ENCODE measurements at places on chromosomes 3 and 15.
A peak's percentile ranks its signal among the peaks of the same experiment; 100 is the strongest.

- no peak for DNase-seq
Measured at GRCh38 chr3:99823723-99824711, 6.4 kb downstream of the CMSS1 start.

- no peak for DNase-seq
Measured at GRCh38 chr15:91625506-91625905, 228.0 kb upstream of the SLCO3A1 start.

DNA sequence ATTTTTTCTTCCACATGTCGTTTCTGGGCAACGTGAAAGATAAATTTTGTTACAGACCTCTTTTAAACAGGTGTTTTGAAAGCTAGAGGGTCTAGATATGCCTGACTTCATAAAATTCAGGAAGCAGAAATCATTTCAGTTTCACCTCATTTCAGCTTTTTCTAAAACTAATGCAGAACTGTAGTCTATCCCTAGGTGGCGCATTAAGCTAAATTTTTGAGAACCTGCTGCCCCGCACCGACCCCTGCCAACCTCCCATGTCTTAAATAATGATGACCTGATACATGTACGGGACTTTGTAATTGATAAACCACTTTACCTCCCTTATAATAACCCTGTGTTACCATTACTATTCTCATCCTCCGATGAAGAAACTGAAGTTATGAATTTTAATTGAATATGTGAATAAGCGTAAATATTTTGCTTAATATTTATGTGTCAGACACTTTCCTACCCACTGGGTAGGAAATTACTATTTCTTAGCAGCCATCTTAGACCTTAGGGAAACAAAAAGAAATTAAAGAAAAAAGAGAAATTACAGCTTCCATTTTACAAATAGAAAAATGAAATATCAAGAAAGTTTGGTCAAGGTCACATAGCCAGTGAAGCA is 78.7 kb upstream of the GCNT3 start:
- no peak for DNase-seq

- DNase-seq: no peak
Measured at GRCh38 chr15:50891159-50891558, 17.3 kb upstream of the AP4E1 start.

DNA sequence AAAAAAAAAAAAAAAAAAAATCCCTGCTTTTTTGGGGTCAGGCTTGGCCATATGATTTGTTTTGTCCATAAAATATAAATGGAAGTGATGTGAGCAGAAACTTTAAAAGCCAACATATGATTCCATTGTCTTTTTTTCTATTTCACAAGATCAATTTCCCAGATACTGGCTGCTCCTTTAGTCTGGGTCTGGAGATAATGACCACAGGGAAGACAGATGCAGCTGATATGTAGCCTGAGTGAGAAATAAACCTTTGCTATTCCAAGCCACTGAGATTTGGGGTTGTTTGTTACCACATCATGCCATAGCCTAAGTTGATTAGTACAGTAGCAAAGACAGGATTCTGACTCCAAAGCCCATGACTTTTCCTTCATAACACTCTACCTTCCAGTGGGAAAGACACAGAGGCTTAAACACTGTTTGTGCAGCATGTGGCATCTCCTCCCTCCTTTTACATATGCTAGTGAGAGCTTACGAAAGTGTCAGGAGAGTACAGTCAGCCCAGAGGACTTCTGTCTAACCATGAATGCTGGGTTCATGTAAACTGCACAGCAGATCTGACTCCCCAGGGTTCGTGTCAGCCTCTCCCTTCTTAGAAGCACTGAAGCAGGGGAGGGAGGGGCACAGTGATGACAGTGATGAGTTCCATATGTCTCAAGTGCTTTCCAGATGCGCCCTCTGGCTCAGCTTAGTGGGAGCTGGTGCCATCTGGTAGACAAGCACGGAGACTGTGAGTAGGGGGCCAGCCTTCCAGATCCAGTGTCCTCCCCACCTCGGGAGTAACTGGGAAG is 36.7 kb upstream of the SLC7A14 start:
- DNase-seq: no peak

DNA sequence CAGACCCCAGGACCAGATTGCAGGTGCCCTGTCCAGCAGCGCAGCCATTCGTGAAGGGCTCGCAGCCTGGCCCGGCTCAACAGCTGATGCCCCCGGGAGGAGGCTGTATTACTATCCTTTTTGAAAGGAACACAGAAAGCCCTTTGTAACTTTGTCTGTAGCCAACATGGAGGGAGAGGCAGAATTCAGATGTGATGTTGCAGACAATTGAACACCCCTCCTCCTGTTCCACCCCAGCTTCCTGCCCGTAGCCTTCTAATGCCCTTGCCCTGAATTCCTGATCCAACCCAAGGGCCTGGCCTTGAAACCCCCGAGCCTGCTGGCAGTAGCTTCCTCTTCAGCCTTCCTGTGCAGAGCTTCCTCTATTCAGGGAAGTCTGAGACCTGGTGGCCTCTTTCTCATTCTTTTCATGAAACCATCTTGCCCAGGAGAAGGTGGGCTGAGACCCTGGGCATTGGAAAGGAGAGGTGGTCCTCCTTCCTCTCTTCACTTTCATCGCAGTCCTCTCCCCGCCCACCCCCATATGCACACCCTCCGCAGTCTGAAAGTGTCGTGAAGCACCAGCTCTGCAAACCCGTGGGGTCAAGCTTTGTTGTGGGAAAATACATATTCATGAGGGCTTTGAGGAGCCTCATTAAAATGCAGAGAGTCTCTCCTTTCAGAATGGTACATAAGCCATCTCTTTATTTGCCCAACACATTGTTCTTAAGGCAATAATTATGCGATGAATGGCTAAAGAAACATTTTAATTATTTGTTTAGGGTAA is 109.2 kb downstream of the APBA2 start:
- no peak for DNase-seq

DNA sequence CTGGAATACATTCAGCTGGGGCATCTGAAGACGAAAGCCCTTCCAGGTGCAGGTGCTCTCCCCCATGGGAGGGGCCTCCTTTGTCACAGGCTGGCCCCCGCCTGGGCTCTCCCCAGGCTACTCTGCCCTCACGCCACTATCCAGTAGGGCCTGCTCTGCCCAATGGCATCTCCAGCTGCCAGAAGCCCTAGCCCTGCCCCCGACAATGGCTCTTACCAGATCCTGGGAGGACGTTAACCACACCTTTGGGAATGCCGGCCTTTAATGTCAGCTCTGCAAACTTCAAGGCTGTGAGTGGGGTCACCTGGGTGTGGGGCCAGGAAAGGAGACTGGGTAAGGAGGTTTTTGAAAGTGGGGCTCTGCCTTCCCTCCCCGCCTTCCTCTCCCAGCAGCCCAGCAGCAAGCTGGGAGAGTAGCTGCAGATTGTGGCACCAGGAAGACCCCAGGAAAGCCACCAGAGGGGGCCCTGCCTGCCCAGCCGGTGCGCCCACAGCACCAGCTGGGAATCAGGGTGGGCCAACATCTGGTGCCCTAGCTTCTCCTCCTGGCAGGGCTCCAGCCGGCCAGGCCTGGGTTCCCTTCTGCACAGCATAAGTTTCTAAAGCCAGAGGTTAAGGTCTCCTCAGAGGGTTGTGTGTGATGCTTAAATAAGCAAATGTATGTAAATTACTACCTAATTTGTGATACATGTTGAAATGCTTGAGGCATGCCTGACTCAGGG is 40.4 kb upstream of the SLC41A3 start:
- no peak for DNase-seq

DNA sequence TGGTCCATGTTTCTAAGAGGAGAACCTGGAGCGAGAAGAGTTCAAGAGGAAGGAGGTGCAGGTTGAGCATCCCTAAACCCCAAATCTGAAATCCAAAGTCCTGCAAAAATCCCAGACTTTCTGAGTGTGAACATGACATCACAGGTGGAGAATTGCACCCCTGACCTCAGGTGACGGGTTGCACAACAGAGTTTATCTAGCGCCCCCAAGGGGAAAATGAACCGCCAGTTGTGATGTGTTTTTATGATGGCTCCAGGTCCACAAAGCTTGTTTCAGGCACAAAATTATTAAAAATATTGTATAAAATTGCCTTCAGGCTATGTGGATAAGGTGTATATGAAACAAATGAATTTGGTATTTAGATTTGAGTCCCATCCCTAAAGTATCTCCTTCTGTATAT is 420.0 kb downstream of the GABRB3 start:
- no peak for DNase-seq

GRCh38 chr15:89139613-89140499 is 51.6 kb downstream of the ABHD2 start:
- no peak for DNase-seq

- no peak for DNase-seq
Measured at GRCh38 chr3:78970656-78971055, 797.1 kb downstream of the ROBO1 start.

- DNase-seq: no peak
Measured at GRCh38 chr3:116048991-116049390, 396.3 kb downstream of the LSAMP start.

- DNase-seq: no peak
Measured at GRCh38 chr3:49701388-49702077, 12.2 kb downstream of the RNF123 start.

DNA sequence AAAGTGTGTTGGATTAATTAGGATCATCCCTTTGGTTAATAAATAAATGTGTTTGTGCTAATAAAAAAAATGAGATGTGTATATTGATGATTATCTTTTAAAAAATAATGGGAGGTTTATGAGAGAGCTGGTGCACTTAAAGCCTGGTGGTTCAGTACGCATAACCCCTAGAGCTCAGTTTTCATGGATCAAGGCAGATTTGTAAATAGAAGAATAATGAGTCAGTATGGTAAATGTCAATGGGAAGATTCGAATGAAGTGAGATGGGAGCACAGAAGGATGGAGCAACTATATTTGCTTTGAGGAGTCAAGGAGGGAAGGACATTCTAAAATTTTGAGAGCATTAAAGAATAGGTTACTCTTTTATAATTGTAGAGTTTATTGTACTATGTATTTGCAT is 35.4 kb downstream of the AKAP13 start:
- no peak for DNase-seq

DNA sequence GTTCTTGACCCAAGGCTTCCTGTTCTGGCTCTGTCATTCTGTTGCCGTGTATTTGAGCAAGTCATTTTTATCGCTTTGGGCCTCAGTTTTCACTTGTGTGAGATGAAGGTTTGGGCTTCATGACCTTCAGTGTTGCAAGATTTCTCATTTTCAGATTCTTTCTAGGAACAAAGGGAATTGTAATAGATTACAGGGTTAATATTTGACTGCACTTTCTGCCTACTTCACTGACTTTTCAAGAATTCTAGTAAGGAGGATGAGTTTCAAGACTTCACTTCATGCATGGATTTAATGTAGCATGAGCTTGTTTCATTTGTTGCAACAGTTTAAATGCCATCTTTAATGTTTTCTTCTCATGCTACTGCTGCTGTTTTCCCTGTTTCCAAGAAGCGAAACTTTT is 226.5 kb downstream of the NLGN1 start:
- DNase-seq: no peak

DNA sequence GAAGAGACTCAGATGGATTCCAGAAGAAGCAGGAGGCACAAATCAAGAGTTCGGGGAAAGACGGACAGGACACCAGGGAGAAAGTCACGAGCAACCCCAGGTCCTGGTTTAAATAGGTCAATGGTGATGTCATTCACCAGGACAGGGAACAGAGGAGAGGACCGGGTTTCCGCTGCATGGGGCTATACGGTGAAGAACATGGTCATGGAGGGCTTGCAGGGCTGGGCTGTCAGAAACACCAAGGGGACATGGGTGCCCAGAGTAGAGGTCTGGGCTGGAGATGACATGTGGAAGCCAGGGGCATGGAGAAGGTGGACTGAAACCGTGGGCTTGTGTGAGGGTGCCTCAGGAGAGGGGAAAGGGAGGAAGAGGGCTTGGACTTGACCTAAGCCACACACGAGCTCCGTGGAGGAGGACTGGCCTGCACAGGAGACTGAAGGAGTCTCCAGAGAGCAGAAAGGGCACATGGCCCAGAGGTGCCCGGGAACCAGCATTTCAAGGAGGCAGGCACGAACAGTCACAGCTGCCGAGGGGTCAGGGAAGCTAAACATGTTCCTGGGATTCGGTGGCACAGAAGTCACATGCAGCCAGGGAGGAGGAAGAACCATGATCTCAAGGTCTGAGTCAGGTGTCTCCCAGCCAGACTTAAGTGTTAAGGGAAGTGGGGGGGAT is 54.2 kb upstream of the RPL32 start:
- no peak for DNase-seq

GRCh38 chr15:71669688-71670087 is 140.7 kb upstream of the NR2E3 start:
- DNase-seq: no peak

DNA sequence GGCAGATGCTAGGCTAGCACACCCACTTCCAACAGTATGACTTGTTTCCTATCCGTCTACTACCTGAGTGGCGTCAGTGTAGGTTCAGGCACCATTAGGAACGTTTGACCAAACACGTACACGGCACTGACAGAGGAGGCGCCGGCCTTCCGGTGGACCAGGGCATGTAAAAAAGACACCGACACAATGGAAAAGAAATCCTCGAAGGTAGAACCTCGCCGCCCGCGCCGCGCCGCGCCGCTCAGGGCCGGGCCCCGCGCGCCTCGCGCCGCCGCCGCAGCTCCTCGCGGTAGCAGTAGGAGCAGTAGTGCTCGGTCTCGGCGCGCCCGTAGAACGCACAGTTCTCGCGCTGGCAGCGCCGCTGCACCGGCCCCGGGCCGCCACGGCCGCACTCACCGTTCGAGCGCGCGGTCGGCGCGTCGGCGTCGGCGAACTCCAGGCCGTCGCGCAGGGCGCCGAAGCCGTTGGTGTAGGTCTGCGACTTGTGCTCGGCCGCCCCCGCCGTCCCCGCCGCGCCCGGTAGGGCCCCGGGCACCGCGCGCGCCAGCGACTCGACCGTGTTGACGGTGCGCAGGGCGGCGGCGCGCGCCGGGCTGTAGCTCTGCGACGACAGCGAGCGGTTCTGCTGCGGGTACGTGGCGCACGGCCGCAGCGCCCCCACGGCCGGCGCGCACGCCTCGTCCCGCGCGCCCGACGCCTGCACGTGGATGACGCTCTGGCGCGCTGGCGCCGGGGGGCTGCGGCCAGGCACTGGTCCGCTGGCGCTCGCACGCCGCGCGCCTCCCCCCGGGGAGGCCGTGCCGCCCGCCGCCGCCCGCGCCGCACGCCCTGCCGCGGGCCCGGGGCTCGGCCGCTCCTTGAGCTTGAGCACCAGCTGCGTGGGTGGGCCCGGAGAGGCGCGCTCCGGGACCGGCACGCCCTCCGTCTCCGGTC is 156.7 kb downstream of the KLF13 start:
- peak; percentile 59 for DNase-seq

GRCh38 chr3:165642761-165643420 is 194.3 kb downstream of the BCHE start:
- no peak for DNase-seq

- no peak for DNase-seq
Measured at GRCh38 chr3:12893852-12894251, 52.5 kb upstream of the RPL32 start.

DNA sequence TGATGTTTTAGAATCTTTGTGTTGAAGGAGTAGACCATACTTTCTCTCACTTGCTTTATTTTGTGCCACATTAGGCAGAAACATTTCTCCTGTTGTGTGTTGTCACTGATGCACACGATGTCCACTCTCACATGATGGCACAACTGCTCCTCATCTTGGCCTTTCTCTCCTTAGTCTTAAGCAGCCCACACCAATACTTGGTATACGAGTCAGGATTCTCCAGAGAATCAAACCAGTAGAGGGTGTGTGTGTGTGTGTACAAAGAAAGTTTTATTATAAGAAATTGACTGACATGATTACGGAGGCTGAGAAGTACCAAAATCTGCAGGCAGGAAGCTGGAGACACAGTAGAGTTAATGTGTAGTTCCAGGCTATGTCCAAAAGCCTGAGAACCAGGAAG is 187.1 kb downstream of the ALCAM start:
- DNase-seq: no peak
